NCI-H774 (cell line): ENCODE measurements at places on chromosomes 3 and 15.

DNA sequence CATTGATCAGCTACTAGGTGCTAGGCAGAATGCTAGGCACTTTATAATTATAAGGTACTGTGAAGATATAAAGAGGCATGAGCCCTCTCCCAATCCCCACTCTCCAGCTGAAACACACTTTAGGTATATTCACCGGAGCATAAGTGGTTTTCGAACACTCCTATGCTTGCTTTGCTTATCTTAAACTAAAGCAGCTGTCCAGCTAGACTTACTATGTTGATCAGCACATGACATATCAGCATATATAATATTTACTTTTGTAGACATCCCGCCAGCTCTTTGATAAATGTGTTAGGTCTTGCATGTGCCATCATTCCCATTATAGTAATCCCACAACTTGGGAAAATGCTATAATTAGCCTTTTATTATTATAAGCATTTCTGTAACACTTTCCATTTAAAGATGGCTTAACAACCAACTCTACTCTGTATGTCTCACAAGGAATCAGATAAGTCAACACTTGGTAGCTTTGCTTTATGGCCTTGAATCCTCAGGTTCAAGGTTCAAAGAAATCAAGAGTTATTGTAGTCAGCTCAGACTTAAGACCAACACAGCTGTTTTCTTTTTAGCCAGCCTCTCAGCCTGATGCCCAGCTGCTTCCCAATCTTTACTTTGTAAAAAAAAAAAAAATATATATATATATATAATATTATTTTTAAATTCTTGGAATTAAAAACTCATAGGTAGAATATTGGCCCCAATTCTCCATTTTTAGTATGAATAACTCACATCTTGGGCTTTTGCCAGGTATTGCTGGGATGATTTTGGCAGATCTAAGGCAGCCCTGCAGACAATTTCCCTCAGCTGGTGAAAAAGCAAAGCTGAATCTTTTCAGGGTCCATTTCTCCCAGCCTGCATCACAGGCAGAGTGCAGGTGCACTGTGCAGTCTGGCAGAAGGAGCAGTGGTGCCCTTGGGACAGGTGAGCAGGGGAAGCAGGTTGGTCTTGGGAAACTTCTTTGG is 104.2 kb downstream of the THRB start:
- no peak for DNase-seq

- no peak for DNase-seq
Observed at GRCh38 chr3:195820186-195820585, 8.5 kb upstream of the MUC4 start.

- no peak for DNase-seq
Observed at GRCh38 chr15:67444100-67444499, 76.8 kb upstream of the C15orf61 start.

- no peak for DNase-seq
Observed at GRCh38 chr3:154971771-154972326, 108.3 kb upstream of the MME start.

DNA sequence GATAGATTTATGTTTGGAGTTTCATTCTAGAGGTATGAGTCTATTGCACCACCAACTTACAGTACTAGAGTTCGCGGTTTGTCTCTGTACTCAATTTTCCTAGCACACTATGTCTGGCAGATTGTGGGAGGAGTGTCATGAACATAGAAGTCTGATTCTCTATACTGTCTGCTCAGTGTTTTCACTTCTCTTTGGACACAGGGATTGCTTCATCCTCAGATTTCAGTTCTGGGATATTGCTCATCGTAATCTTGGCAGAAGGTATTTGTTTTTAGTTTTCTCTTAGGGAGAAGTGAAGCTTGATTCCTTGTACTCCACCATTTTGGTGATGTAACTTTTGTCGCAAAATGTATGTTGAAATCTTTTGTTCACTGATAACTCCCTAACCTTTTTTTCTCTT is 27.8 kb upstream of the AZI2 start:
- no peak for DNase-seq
